ENCODE measurements at places on chromosomes 16 and 17.

- no peak for DNase-seq
Observed at GRCh38 chr16:86718118-86718517, 139.8 kb downstream of the FOXL1 start.

DNA sequence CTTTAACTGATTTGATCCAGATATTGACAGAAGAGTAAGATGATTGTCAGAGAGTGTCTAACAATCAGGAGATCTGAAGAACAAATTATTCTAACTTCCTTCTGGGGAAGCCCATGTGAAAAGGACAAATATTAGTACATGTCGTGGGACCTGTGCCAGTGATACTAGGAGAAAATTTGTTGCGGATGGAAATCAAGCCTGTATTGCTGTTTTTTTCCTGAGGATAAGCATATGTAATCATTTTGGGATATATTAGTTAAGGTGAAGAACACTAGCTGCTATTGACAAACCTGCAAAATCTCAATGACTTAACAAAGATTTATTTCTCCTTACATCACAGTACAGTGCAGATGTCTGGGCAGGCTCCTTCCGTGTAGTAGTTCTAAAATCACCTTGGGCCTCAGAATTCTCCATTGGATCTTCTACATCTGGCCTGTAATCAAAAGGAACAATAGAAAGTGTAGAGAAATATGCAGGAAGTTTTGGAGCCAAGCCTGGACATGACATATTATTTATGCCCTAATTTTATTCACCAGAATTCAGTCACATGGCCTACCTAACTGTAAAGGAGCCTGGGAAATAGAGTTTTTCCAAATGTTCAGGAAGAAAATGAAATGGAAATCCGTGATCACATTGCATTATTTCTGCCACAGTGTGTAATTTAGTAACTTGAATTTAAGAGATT lies 58.3 kb downstream of the CYB561 start:
- DNase-seq = no peak

DNA sequence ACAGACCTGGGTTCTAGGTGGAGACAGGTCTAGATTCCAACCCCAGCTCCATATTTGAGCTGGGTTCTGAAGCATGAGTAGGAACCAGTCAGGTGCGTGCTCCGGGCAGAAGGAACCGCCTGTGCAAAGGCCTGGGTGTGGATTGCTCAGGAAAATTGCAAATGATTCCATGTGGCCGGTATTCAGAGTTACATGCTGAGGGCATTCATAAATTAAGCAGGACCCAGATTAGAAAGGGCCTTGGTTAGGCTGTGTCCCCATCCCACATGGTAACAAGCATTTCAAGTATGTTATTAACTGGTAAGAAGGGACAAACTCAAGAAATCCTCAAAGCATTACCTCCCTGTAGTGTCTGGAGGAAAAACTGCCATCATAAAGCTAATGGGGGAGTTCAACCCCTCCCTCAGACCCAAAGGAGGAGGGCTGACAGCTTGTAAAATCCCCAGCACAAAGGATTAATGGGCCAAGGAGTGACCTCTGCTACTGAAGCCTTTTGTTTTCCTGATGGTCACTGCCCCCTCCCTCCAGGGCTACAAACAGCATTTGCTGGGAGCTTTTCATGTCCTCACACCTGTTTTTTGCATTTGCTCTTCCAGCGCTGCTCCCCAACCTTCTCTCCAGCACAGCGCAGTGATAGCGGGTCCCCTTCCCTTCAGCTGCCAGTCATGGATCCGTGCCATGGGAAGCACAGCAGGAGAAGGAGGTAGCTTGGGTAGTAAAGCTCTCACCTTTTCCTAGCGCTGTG lies 218.0 kb downstream of the C16orf95 start:
- DNase-seq = no peak

- no peak for DNase-seq
Observed at GRCh38 chr16:46612121-46612520, 9.1 kb downstream of the SHCBP1 start.

DNA sequence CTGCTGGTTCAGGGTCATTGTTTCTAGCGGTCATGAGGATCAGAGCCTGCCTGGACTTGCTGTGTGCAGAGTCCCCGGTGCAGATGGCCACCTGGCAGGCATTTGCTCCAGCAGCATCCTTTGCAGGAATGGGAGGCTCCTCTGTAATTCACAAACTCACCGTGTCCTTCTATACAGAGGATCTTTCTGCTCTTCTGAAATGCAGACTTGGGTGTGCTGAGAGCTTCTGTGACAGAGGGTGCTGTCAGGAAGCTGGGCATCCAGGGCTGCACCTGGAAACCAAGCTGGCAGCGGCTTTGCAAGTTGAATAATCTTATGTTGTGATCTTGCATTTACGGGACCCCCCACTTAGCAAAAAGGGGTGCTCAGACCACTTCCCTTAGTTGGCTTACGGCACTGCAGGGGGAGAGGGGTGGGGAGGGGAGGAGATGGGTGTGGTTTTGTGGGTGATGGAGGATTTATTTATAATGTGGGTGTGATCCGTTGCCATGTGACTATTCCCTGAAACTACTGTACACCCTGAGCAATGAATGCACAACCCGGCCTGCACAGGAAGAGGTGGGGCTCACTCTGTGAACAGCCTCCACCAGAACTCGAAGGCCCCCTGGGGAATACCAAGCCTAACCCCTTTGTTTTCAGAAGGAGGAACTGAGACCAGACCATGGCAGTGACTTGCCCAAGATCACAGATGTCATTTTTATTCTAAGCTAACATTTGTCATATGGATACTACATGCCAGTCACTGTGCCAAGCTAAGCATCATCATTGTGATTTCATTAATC lies 178.3 kb downstream of the PRKCB start:
- DNase-seq = peak; percentile 61

DNA sequence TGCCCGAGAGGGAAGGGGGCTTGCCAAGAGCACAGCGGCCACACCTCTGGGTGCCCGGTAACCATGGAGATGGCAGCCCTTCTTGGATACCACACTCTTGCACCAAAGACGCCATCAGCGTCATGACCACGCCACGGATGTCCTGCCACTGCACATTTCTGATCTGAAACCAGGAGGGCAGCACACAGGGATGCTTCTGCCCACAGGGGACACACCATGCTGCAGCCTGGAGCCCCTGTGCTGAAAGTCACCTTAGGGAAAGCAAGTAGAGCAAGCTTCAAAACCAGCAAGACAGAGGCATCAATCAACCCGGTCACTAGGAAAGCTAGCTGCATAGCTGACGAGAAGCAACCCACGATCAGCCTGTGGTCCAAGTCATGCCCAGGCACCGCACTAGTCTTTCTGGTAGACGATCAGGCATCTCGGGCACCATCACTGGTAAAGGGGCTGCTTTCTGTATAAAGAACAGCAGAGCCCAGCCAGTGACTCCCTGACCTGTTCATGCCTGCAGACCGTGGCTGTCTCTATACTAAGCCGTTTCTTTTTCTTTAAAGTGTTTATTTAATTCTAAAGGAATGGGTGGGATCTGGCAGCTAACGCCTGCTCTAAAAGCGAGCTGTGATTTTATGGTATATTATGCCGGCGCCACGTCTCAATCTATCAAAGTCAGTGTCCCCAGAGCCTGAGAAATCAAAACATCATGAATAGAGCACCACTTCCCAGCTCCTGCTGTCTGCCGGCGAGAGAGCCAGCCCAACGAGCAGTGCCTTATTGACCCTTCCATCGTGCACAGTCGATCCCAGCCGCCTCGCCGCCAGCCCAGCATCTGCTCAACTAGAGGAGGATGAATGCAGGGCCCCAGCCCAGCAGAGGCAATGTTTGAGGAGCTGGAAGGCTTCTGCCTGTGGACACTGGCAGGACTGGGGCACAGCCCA lies 244.7 kb downstream of the RBFOX3 start:
- no peak for DNase-seq

GRCh38 chr16:72787514-72788268 lies 260.2 kb downstream of the ZFHX3 start:
- peak; percentile 71 for DNase-seq

DNA sequence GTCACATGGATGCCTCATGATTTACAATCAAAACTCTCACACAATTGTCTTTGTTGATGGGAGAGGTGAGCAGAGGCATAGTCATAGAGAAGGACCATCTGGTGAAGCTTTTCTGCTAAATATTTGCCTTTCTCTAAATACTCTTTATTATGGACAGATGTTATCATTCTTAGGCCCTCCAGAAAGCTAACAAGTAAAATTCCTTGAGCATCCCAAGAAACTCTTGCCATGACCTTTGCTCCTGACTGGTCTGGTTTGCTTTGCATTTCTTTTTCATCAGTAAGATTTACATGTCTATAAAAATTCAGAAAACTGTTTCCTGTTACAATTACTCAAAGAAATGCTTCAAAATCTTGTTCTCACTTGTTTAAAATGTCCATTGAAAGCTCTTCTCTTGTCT lies 1336.6 kb upstream of the CDH8 start:
- DNase-seq = no peak

DNA sequence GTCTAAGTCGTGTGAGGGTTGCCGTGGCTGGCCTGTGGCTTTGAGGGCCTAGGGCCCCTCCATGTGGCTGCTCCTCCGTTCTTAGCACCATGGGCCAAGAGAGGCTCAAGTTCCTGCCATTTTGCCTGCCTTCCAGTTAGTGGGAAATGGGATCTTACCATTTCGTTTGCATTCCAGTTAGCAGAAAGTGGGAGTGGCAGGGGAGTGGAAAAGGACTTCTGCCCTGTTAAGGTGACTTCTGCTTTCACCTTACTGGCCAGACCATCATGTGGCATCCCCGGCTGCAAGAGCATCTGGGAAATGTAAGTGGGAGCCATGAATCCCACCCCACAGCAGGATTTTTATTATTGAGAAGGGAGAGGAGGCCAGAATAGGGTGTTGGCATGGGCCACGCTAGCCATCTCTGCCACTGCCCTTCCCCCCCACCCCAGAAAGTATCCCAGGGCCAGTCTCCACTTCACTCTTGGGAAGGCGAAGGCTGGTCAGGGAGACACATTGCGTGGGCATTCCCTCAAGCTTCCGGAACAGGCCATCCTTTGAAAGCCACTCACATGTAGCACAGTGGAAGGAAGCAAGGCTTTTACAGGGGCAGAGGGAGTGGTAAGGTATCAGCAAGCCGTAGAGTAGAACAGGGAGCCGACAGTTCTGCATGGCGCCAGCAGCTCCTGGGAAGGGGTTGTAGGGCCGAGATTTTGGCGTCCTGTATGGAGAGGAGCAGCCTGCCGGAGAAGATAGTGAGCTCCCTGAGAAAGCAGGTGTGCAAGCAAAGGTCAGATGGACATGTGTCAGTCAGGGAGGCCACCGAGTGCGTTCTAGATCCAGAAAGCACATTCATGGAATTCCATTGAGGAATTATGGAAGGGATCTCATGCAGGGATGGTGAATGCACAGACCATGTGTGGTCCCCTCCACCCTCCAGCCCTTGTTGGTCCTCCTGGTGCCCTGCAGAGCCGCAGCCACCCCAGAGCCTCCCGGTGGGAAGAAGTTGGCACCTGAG lies 33.4 kb downstream of the CMIP start:
- no peak for DNase-seq

DNA sequence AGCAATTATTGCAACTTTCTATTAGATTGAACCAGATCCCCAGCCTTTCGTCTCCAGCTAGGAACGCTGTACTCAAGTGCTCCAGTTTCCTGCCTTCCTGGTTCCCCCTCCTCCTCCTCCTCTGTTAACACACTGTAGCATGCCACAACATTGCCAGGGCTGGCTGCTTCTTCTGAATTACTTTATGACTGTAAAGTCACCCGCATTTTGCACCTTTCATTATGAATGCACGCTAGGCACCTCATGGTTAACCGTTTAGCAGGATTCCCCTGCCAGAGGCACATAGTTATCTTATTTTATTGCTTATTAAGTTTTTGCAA lies 4.5 kb downstream of the ZNF423 start:
- no peak for DNase-seq

DNA sequence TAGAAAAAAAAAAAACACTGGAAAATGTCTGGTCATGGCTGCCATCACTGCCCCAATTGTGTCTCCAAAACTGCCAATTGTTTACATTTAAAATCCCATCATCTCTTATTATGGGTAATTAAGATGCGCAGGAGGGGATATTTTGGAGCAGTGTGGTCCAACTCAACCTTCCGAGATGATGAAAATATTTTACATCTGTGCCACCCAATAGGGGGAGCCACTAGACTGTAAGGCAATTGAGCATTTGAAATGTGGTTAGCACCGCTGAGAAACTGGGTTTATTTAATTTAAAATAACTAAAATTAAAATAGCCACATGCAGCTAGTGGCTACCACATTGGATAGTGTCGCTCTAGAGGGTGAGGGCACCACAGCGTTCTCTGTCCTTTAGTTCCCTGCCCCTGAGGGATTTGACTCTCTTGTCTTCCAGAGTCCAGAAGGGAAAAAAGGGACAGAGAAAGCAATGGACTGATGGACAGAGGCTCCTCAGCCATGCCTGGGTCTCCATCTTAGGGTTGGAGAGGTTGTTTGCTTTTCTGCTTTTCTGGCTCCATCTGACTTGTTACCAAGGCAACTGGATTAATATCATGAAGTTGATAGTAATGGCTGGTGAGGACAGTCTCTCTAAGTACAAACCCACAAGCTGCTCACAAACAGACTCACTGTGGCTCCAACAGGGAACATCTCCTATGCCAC lies 3.5 kb downstream of the MPO start:
- DNase-seq = peak; percentile 19

DNA sequence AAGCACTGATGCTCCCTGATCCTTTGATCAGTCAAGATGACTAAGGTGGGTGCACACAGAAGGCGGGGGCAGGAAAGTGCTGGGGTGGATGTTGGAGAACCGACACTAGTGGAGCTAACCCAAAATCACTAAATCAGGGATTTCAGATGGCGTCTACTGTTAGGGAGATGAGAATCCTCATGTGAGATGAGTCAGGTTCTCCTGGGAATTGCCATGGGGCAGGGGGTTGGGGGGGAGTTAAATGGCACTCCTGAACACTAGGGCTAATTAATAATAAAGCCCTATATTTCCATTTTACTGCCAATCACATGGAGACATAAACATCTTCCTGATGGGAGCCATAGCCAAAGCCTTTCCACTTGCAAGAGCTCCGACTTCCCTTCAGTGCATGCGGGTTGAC lies 804.1 kb downstream of the KCNJ18 start:
- DNase-seq = no peak

DNA sequence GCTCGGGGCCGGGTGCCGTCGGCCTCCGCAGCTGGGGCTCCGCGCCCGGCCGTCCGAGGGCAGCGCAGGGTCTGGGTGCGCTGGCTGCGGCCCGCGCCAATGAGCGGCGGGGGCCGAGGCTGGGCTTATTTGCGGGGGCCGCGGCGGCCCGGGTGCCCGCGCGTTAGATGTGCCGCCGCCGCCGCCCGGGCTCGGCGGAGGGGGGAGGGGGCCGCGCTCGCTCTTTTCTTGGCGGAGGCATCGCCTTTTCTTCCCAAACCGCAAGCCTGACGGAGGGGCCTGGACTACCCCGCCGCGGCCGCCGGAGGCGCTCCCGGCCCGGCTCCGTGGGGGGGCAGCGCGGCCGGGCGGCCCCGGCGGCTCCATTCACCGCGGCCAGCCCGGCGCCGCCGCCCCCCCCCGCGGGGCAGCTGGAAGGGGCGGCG lies at the start of gene NOTUM:
Gene NOTUM (minus strand): TSS at position 101 of the 425 bp plus-strand sequence. CDS start 278 bp downstream, outside the sequence.
- DNase-seq = peak; percentile 35

Data from CD4-positive, alpha-beta T cell treated with Interleukin-17A for 4 hours (primary cell).